ENCODE measurements at places on chromosomes 12 and 14. TPM values are rescaled to one million over a fixed set of nuclear protein-coding genes. Genes with fewer than 3 reads are reported as not detected.

DNA sequence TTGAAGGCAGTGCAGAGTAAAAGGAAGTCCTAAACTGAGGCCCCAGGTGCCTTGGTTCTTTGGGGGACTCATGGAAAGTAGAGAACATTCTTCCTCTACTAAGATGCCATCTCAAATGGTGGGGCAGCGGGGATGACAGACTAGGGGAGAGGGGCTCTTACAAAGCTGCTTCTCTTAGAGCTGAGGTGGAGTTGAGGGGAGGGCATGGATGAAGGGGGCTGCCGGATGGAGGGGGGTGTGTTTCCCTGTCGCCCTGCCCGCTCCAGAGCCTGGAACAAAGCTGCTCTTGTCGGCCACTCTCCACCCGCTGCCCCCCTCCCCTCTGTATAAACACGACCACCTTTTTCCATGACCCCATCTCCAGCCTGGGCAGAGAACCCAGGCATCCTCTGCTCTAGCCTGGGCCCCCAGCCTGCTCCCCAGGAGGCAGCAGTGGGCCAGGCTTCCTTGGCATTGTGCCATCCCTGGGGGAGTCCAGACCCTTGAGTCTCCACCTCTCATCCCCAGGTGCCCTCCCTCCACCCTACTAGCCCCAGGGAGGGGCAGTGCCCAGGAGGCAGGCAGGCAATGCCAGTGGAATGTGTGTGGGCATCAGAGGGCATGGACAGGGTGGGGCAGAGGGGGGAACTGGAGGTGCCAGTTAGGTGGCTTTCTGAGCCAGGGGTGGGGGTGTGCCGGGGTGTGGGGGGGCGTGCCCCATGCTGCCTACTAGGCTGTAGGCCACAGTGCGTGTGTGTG lies 1.7 kb downstream of the RARG start:
- H3K4me3 ChIP-seq, result no peak overlapping the region
- DNase-seq, result no peak
- peaks cover 12% of the 10 kb centered on the region for H3K4me1 ChIP-seq
- H3K36me3 ChIP-seq, result no peaks in the 10 kb centered on the region
- peaks cover 8% of the 10 kb centered on the region for H3K27me3 ChIP-seq

GRCh38 chr14:76755610-76756370 lies 5.5 kb upstream of the VASH1 start:
- H3K36me3 ChIP-seq, result no peaks in the 10 kb centered on the region
- no peak overlapping the region for H3K4me3 ChIP-seq
- H3K27ac ChIP-seq, result no peak overlapping the region
- DNase-seq, result no peak

DNA sequence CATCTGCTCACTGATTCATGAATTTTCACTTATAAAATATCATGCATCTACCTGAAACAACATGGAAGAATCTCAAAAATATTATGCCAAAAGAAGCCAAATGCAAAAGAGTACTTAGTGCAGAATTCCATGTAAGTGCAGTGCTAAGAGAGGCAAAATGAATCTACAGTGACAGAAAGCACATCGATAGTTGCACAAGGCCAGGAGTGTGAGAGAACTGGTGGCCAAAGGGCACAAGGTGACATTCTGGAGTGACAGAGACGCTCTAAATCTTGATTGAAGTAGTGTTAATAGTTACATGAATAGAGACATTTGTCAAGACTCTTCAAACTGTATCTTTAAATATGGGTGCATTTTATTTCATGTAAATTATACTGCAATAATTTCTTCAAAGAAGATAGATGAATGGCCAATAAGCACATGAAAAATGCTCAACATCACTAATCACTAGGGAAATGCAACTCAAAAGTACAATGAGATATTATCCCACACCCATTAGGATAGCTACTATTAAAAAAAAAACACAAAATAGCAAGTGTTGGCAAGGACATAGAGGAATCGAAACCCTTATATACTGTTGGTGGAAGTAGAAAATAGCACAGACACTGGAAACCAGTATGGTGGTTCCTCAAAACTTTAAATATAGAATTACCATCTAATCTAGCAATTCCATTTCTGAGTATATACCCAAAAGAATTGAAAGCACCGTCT lies 71.7 kb upstream of the KICS2 start:
- H3K27ac ChIP-seq, result no peak overlapping the region
- H3K36me3 ChIP-seq, result no peaks in the 10 kb centered on the region
- no peaks in the 10 kb centered on the region for H3K27me3 ChIP-seq
- H3K4me1 ChIP-seq, result no peaks in the 10 kb centered on the region

DNA sequence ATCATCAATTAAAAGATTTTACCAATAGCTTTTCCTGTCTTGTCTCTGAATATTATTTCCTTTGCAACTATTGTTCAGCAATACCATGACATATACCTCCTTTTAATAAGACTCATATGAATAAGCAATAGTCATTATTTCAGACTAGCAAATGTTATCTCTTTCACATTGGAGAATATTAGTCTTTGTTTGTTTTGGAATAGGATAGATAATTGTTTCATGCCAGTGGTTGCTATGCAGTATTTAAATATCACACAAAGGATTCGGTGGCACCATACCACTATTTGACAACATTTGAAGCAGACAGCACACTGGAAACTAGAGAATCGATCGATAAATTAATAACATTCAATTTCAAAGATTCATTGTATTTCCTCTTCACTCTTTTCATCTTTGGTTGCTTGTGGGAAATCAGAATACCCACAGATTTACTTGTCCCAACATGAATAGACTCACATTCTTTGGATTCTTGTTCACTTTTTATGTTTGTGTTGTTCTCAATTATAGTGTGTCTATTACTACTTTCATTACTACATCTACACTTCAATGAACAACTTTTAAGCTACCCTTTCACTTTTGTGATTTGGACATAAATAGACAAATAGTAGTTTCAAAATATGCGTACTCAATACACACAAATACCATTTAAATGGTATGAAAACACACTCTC lies 42.7 kb upstream of the TBPL2 start:
- H3K4me1 ChIP-seq, result no peaks in the 10 kb centered on the region
- no peak overlapping the region for H3K27ac ChIP-seq
- DNase-seq, result no peak
- H3K27me3 ChIP-seq, result no peaks in the 10 kb centered on the region
- no peaks in the 10 kb centered on the region for H3K36me3 ChIP-seq

- H3K4me1 ChIP-seq, result no peaks in the 10 kb centered on the region
Observed at GRCh38 chr12:48687592-48687991, 5.6 kb upstream of the KANSL2 start.

- H3K4me1 ChIP-seq, result no peaks in the 10 kb centered on the region
- no peaks in the 10 kb centered on the region for H3K27me3 ChIP-seq
- H3K4me3 ChIP-seq, result no peak overlapping the region
Observed at GRCh38 chr12:58458102-58458501, 462.2 kb downstream of the LRIG3 start.

DNA sequence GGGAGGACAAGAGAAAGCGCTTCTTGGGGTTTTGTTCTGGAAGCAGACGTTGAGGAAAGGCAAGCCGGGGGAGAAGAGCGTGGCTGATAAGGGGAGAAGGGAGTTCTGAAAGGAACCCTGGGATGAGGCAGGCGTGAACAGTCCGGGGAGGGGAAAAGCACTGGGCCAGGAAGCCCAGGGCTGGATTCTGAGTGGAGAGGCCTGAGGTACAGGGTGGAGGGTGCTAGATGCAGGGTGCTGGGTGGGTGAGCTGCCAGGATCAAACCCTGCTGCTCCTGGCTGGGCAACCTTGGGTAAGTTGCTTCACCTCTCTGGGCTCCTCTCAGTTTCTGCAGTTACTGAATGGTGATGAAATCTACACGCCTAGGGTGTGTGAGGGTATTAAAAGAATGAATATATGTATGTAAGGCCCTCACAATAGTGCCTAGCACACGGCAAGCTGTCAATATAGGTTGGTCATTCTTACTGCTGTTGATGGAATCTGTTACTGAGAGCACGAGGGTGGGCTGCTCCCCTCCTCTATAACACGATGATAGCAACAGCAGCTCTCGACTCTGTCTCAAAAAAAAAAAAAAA lies 138.5 kb downstream of the RBM19 start:
- no peak overlapping the region for H3K27ac ChIP-seq
- no peak for DNase-seq
- no peaks in the 10 kb centered on the region for H3K27me3 ChIP-seq
- no peaks in the 10 kb centered on the region for H3K4me1 ChIP-seq
- H3K36me3 ChIP-seq, result no peaks in the 10 kb centered on the region

- H3K36me3 ChIP-seq, result peaks cover 49% of the 10 kb centered on the region
- no peak overlapping the region for H3K4me3 ChIP-seq
- H3K27ac ChIP-seq, result no peak overlapping the region
- no peaks in the 10 kb centered on the region for H3K4me1 ChIP-seq
- H3K27me3 ChIP-seq, result no peaks in the 10 kb centered on the region
- no peak for DNase-seq
Observed at GRCh38 chr12:19154686-19155085, 25.2 kb downstream of the PLEKHA5 start.

DNA sequence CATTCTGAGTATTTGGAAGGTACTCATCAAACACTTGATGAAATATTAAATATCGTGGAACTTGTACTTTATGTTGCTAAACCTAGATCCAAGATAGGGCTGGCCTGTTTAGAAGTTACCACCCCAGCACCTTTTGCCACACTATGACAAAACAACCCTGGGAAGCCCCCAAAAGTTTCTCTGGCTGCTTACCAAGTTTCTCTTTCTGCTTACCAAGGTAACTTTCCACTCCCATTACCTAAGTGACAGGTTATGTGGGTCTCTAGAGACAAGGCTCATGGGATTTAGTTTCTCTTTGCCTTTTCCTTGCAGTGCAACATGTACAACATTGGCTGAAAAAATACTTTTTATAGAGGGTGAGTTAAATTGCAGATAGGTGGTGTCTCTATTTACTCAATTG lies 28.9 kb upstream of the PPM1A start:
- H3K27ac ChIP-seq, result no peak overlapping the region
- H3K27me3 ChIP-seq, result no peaks in the 10 kb centered on the region
- H3K36me3 ChIP-seq, result no peaks in the 10 kb centered on the region
- H3K4me3 ChIP-seq, result no peak overlapping the region
- no peaks in the 10 kb centered on the region for H3K4me1 ChIP-seq

DNA sequence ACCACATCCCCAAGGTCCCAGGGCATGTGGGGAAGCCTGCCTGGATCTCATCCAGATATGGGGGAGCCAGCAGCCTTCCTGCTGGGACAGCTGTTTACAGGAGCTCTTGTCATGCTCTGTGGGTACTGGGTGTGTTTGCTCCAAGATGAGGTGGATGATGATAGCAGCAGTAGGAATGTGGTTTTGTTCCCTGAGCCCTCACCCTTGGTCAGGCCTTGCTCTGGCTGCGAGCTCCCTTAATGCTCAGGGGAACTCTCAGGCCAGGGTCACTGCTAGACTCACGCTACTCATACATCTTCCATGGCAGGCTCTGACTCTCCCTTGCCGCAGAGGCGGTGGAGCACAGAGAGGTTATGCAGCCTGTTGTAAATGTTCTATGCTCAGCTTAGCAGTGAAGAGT lies 990.3 kb downstream of the AACS start:
- H3K27ac ChIP-seq, result no peak overlapping the region
- H3K27me3 ChIP-seq, result no peaks in the 10 kb centered on the region

DNA sequence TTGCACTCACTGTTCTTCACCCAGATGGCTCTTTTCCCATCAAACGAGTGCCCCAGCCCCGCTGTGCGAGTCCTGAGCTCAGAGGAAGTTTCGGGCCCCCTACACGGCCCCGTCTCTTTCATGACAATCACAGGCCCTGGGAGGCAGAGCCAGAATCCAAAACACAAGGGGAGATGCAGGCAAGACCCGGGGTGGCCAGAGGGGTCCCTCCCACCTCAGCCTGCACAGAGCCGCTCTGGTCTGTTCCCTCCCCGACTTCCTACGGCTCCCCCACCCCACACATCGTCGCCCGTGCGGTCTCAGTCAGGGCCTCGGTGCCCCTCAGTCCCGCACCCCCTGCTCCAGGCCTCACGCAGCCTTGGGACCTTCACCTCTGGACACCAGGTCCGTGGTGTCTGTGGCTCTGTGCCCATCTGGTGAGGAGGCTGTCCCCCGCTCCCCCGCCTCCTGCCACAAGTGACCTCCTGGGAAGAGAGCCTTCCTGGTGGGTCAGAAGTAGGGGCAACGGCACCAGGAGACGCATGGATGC lies 8.9 kb downstream of the GPR132 start:
- H3K4me3 ChIP-seq, result no peak overlapping the region
- peaks cover 5% of the 10 kb centered on the region for H3K4me1 ChIP-seq
- no peaks in the 10 kb centered on the region for H3K27me3 ChIP-seq
- no peak overlapping the region for H3K27ac ChIP-seq
- peak; percentile 65 for DNase-seq

GRCh38 chr12:124332058-124332672 lies 37.3 kb downstream of the RFLNA start:
- no peaks in the 10 kb centered on the region for H3K27me3 ChIP-seq
- H3K36me3 ChIP-seq, result peaks cover 29% of the 10 kb centered on the region
- no peak overlapping the region for H3K27ac ChIP-seq
- DNase-seq, result peak; percentile 82
- no peak overlapping the region for H3K4me3 ChIP-seq

DNA sequence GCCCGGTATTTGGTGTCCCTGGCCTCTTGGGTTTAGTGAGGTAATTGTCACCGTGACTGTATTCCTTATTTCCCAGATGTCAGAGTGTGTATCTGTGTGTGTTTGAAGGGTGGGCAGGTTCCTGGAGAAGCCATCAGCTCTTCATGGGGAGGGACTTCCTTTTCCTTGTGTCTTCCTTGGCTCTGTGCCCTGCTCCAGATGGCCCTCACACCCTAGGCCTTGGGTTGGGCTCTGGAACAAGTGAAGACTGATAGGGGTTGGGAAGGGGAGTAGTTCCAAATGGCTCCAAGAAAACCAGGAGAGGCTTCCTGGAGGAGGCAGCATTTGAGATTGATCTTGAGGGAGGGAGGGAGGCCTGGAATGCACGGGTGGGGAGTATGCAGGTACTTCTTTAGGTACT lies 43.8 kb upstream of the PRIMA1 start:
- H3K36me3 ChIP-seq, result no peaks in the 10 kb centered on the region
- H3K4me3 ChIP-seq, result no peak overlapping the region
- DNase-seq, result no peak
- H3K4me1 ChIP-seq, result no peaks in the 10 kb centered on the region
- H3K27me3 ChIP-seq, result no peaks in the 10 kb centered on the region

- H3K4me1 ChIP-seq, result no peaks in the 10 kb centered on the region
- H3K36me3 ChIP-seq, result no peaks in the 10 kb centered on the region
- no peak overlapping the region for H3K27ac ChIP-seq
- no peak overlapping the region for H3K4me3 ChIP-seq
Observed at GRCh38 chr12:58378028-58378427, 436.7 kb downstream of the ATP23 start.

GRCh38 chr14:38042322-38042721 lies 165.4 kb upstream of the SSTR1 start:
- H3K36me3 ChIP-seq, result no peaks in the 10 kb centered on the region
- H3K27ac ChIP-seq, result no peak overlapping the region
- H3K4me3 ChIP-seq, result no peak overlapping the region
- H3K27me3 ChIP-seq, result peaks cover 49% of the 10 kb centered on the region

DNA sequence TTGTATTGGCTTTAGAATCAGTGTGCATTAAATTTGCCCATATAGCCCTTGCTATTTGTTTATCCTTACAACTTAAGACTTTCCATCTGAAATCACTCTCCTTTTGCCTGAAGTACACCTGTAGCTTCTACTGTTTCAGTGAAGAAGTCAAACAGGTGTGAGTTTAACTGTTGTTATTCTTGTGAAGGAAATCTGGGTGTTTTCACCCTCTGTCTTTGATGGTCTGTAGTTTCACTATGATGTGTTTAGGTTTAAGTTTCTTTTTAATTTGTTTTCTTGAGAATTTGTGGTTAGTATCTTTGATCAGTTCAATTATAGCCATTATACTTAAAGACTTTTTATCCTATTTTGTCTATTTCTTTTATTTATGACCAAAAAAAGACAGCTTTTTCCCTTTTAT lies 68.9 kb upstream of the BBS10 start:
- no peak for DNase-seq
- H3K4me3 ChIP-seq, result no peak overlapping the region
- H3K27me3 ChIP-seq, result no peaks in the 10 kb centered on the region
- peaks cover 1% of the 10 kb centered on the region for H3K4me1 ChIP-seq

Gene HOXC12
- total RNA-seq, result not detected

Gene SLC25A47
- not detected for total RNA-seq

Gene RASSF8
- total RNA-seq, result 87.0 TPM
